ENCODE measurements at places on chromosomes 2 and 18.
A peak's percentile ranks its signal among the peaks of the same experiment; 100 is the strongest.

DNA sequence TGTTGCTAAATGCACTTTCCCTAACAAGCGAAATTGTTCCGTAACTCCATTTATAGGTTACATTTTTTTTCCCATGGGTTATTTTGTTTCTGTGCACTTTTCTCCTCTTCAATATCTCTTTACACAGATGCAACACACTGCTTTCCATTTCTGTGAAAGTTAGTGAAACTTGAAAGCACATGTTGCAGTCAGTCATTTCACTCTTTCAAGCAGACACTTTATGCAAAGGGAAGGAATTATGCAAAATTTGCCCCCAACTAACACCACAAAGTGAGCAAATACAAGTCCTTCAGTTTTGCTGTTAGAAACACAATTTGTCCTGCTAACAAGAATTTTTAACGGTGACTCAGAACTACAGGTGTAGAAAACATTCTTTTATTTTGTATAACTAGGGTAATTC is 124.8 kb downstream of the PTH2R start:
- DNase-seq = no peak

DNA sequence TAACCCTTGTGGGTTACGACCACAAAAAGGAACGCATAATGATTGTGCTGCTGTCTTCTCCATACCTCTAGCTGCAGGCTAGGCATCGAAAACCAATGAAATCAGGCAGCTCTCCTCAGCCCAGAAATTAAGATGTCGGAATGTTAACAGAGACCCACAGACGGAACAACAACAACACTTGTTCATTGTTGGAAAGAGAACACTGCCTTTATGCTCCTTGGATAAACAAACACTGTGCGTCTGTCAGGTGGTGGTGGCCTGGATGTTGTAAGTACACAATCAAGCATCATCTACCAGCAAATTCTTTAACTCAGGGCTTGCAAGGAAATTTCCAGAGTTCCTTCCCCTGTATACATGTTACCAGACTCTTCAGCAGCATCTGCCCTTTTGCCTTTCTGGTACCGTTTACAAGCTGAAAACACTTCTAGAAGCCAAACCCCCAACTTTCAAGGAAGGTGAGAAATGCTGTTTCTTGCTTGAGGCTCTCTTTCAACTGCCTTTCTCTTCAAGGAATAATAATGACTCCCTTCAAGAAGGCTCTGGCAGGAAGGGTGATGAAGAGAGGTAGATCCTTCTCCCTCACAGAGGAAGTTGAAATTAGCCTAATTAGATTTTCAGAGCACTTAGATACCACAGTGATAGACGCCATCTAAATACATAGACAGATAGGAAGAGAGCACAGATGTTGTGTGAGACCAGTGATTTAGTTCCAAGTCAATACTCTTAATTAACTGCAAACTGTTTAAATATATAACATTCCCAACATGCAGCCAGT is 332.7 kb downstream of the ZNF521 start:
- DNase-seq = no peak

DNA sequence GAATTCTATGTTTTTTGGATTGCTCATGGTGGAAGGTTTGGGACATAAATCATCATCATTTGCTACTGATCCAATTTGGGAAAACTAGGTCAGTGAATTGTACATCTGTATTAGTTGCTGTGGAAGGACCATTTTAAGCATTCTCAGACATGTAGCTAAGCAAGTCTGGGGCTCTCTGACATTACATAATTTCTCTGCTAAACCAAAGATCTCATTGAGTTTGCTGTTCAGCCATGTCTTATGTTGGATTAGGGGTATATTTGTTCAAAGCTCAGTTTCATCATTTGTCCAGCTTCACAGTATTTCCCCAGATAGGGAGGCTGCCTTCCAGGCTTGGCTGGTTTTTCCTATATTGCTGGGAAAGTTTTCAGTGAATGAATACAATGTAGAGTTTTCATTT is 399.7 kb downstream of the MTX2 start:
- no peak for DNase-seq

GRCh38 chr2:158665536-158666302 is 129.4 kb upstream of the DAPL1 start:
- DNase-seq = no peak

- no peak for DNase-seq
Observed at GRCh38 chr18:62586781-62587487, 64.1 kb downstream of the ZCCHC2 start.

GRCh38 chr2:240135706-240136012 is 446 bp downstream of the COPS9 start:
- DNase-seq = no peak

- no peak for DNase-seq
Observed at GRCh38 chr2:190766595-190766994, 114.0 kb upstream of the GLS start.

GRCh38 chr2:102438578-102438977 is 15.6 kb downstream of the IL18RAP start:
- peak; percentile 29 for DNase-seq

DNA sequence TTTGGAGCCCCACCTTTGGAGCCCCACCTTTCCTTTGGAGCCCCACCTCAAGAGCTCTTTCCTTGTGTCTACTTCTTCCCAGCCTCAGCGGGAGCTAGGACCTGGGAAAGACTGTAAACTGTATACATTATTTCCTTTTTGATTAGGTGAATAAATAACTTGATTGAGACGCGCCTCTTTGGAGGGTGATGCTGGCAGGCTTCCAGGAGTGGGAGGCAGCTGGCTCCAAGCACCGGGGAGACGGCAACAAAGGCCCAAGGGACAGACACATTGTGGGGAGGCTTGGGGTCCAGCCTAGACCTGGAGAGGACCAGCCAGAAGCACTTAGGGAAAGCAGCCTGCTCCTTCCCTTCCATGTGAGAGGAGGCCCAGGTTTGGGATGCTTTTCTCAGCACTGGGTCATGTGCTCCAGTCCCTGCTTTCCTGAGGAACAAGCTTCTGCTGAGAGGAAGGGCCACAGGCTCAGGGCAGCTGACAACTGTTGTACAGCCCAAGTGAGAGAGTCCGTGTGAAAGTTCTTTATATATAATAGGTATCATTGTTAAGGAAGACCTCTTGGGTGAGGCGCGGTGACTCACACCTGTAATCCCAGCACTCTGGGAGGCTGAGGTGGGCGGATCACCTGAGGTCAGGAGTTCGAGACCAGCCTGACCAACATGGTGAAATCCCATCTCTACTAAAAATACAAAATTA is 297.2 kb upstream of the SLC14A2 start:
- DNase-seq = no peak

DNA sequence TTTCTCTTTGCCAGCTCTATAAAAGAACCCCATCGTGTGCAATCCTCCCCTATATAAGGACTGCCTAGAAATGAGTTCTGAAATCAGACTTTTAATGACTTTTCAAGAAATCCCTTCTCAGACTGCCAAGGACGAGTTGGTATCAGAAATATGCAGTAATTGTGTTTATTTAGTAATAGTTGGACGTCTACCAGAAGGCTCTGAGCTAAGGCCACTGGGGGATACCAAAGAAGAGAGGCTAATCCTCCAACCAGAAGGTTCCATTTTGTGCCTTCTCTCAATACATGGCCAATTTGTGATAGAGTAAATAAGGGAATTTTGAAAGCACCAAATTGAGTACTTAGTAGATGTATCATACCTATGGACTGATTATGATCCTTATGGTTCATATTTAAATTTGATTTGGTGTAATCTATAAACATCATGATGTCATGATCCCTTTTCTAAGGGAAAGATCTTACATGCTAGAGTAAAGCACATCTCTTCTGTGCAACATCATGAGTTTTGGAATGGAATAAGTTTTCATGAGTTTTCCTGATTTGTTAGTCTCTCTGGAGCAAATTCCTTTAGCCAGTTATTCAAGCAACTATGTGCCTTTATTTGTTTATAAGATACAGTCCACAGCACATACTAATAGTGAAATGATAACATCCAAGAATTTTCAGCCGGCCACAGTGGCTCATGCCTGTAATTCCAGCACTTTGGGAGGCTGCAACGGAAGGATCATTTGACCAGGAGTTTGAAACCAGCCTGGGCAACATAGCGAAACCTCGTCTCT is 82.2 kb upstream of the LTBP1 start:
- no peak for DNase-seq

DNA sequence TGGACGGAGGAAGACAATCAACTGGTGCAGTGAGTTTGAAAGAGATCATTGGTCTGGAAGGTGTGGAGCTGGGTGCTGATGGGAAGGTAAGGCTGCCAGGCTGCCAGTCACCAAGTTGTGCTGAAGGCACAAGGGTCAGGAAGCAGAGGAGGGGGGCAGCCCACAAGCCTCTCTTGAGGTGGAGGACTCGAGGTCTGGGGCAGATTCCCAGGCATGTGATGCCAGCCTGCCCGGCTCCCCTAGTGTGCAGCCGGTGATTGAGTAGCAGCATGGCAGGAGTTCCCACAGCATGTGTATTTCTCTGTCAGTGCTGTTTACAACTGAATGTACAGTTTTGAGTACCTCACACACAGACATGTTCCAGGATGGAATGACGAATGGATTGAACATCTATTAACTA is 99.3 kb downstream of the CABLES1 start:
- no peak for DNase-seq

DNA sequence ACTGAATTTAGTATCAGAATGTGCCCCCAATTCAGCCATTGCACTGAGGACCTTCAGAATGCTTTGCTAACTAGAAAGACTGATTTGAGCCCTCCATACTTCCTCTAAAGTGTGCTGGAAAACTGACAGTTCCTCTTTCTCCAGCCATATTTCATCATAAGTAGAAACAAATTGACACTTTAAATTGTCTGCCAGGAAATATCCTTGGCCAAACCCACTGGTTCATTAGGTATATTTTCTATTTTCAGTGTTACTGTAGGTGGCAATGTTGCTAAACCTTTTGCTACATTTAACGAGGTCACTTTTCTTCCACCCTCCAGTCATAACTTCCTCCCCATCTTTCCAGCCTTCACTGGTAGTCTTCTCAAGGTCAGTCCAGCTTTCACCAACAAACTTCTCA is 21.5 kb downstream of the SP5 start:
- DNase-seq = no peak

DNA sequence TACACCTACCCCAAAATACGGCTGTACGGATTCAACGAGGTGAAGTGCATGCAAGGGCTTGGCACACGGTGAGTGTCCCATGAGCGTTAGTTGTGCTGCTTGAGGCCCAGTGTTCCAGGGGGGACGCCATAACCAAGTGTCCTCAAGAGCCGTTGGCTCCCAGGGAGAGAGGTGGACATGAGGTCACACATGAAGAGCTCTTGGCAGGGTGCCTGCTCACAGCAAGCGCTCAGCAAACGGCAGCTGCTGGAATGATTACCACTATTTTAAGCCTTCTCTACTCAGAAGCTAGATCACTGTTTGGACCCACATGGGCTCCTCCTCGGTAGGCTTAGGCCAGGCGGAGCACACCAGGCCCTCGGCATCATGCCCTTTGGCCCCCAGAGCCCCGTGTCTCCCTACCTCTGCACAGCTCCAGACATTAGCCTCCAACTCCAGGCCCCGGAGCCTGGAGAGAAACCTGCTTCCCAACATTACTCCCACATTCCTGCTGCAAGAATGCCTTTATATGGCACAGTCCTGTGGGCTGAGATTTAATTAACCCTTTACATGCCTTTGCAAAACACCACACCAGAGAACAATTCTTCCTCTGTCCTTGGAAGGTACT is 68.4 kb upstream of the PPP1CB start:
- DNase-seq = no peak

DNA sequence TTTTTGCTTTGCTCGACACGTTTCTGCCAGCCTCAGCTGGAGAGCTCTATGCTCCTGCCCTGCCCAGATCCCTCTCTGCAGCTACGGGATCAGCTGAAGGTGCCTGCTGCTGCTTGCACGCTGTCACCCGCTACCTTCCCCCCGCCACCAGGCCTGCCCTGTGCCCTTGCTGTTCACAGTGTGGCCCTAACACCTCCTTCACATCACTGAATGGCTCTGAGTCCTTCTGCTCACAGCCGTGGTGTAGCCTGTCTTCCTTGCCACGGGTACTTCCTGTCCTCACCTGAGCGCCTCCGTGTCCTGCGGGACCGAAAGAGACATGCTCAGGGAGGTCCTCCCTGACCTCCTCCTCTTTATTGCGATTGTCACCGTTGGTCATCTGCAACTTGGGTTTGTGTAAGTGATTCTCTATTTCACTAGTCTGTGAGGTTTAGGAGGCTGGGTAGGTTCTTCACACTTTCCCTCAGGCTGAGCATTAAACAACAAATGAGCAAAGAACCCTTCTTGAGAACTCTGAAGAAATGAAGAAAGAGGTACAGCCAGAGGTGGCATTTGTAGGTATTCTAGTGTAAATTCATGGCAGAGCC is 127.5 kb downstream of the NCK2 start:
- no peak for DNase-seq

- peak; percentile 33 for DNase-seq
Observed at GRCh38 chr2:27636766-27637165, 7.9 kb downstream of the GPN1 start.

DNA sequence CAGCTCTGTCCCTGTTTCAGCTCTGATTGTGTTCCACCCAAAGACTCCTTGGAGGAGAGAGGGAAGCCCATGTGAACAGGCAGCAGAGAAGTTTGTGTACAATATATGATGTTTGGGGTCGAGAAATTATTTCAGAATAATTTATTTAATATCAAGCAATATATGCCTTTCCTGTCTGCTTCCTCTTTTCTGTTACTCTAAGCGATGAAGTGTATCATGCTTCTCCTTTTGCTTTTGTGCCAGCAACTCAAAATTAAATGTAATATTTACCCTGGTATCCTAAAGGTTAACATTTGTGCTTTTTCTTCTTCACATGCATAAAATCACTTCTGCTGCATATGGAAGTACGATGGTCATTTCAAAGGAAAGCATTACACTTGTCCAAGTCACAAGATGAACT is 2.4 kb upstream of the NTSR2 start:
- DNase-seq = no peak

- no peak for DNase-seq
Observed at GRCh38 chr2:48568547-48568946, 38.6 kb downstream of the STON1 start.

GRCh38 chr2:134245340-134245984 is 8.4 kb upstream of the MGAT5 start:
- DNase-seq = peak; percentile 52

GRCh38 chr2:51516667-51517066 is 484.7 kb upstream of the NRXN1 start:
- no peak for DNase-seq

- DNase-seq = peak; percentile 75
Observed at GRCh38 chr18:70781860-70782453, 493.1 kb downstream of the SOCS6 start.

- DNase-seq = no peak
Observed at GRCh38 chr2:200065477-200065876, 110.1 kb downstream of the MAIP1 start.

- no peak for DNase-seq
Observed at GRCh38 chr2:118473846-118474540, 373.5 kb downstream of the EN1 start.

GRCh38 chr18:45231617-45232016 is 383.7 kb upstream of the SLC14A2 start:
- DNase-seq = no peak

All from erythroblast (primary cell).